ENCODE measurements at places on chromosomes 3 and 15. TPM values are rescaled to one million over a fixed set of nuclear protein-coding genes. Genes with fewer than 3 reads are reported as not detected.

Gene IMPG2
- 0.35 TPM for total RNA-seq

Gene IL17RD
- 2.8 TPM for total RNA-seq

Gene HRG
- not detected for total RNA-seq

Gene FBXL22
- total RNA-seq: not detected

Gene ACAN
- total RNA-seq: under 0.01 TPM

Gene DCUN1D1
- total RNA-seq: 60.8 TPM

Gene RABL3
- 42.7 TPM for total RNA-seq

Gene SCG3
- 0.05 TPM for total RNA-seq

Gene GOLGA8Q
- 1.4 TPM for total RNA-seq

Gene HTR3E
- total RNA-seq: not detected

Measured in renal cortical epithelial cell (primary cell).